Glomerular endothelial cell (primary cell): ENCODE measurements at places on chromosomes 3 and 15.

GRCh38 chr15:101652786-101653430 lies 727 bp upstream of the TM2D3 start:
- no peak for DNase-seq

GRCh38 chr15:66477011-66477410 lies 20.6 kb downstream of the SNAPC5 start:
- no peak for DNase-seq

DNA sequence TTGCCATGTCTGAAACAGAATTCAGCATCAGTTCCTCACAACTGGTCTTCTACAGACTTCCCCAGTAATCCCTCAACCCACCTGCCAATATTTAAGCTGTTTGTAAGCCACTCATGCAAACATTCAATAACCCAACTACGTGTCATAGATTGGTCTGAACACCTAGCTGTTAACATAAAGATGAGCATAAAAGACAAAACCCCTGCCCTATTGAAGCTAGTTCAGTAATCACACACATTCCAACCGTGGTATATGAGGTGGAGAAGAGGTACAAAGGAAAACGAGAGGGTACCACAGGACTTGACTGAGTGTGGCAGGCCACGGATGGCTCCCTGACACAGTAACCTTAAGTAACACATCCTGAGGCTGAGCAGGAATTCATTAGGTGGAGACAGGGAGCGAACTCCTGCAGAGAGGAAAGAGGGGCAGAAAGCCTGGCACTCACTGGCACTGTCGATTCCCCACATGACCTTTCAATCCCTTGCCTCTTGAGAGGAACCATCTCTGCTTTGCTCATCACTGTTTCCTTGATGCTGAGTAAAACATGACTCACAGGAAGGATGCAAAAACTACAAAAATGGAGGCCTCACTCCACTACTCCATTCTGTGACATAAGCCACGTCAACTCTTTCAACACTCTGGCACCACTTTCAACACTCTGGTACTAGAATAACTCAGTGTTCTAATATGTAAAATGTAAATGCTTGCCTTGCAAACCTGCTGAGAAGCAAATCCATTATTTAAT lies 31.3 kb downstream of the RPN1 start:
- DNase-seq, result peak; percentile 44

DNA sequence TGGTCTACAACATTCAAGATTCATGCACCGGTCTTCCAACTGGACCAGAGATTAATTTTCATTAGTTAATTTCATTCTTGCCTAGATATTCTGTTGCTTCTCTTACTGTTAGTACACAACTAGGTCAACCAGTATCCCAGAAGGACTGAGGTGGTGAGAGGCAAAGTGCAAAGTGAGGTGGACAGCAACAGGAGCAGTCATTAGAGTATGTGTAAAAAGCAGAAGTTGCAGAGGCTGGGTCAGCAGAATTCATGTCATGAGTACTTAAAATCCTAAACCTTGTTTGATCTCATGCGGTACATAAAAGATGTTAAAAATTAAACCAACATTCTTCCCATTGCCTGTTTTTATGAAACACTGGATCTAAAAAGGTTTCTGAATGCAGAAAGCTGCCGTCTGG lies 46.7 kb downstream of the PARP14 start:
- no peak for DNase-seq
